GM13977 (cell line): ENCODE measurements at places on chromosomes 16 and 17.

GRCh38 chr17:19644493-19645210, 3.9 kb upstream of the ALDH3A2 start:
- no peak for DNase-seq

DNA sequence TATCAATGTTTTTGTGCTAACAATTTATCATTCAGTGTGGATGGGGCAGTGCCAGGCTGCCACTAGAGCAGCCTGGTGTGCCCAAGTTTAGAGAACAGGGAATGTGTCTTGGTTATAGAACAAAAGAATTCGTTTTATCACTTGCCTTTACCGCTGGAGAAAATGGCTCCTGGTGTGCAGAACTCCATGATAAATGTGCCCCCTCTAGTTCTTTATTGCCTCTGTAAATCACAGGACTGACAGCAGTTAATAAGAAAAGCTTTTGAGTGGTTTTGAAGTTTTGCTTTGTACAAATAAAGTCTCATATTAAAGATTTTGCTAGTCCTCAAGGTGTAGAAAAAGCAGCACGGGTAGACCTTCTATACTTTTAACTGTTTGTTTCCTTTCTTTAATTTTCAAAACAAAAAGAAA, 28.2 kb upstream of the PSMD7 start:
- no peak for DNase-seq

DNA sequence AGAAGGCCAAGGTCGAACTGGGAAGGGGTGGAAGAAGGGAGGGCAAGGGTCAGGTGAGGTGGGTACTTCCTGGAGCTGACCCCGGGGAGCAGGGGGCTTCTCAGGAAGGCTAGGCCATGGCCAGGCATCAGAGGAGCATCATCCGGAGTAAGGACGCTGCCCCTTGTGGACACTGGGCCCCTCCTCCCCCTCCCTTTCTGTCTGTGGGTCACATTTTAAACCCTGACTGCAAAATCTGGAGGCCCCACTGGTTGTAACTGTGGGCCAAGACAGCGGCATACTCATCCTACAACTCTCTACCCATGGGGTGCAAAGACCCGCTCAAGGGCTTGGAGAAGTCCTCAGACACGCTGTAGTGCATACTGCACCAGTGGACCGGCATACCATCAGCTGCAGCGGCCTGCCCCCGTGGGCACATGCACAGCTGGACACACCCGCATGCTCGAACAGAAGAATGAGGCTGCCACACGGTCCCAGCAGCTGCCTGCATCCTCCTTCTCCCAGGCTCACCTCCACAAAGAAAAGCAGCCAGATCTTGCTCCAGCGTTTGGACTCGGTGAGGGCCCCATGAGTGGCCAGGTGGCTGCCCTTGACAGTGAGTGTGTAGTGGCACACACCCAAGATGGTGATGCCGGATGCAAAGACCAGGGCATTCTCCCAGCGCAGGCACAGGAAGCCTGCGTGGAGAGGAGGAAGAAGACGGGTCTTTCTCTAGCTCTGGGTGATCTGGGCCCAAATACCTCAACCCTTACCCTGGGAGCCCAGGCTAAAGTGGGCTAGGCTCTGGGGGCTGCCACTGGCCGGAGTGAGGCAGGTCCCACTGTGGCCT, 1.2 kb downstream of the FADS6 start:
- no peak for DNase-seq

DNA sequence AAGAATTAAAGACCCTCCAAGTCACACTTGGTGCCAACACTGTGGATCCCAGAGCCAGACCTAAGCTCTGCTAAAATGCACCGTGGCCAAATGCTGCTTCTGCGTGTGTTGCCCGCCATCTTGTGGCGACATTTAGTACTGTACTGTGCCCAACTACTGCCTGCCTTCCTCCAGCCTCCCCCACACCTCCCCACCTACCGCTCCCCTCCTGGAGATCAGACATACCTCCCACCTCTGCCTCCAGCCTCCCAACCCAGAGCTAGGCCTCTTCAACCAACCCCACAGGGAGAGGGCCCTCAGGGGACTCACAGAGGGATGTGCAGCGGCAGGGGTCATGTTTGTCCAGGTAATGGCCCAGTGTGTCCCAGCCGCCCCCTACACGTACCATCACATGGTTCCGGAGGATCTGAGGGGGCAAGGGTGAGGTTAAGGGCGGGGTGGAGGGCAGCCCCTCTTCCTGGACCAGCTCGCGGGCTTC, 5.5 kb downstream of the GAS2L2 start:
- peak; percentile 90 for DNase-seq

- no peak for DNase-seq
Measured at GRCh38 chr17:14033166-14033565, 36.1 kb upstream of the COX10 start.

- DNase-seq = no peak
Measured at GRCh38 chr17:901964-902363, 77.6 kb downstream of the NXN start.

- DNase-seq = no peak
Measured at GRCh38 chr17:20284022-20284421, 183.3 kb downstream of the LGALS9B start.

DNA sequence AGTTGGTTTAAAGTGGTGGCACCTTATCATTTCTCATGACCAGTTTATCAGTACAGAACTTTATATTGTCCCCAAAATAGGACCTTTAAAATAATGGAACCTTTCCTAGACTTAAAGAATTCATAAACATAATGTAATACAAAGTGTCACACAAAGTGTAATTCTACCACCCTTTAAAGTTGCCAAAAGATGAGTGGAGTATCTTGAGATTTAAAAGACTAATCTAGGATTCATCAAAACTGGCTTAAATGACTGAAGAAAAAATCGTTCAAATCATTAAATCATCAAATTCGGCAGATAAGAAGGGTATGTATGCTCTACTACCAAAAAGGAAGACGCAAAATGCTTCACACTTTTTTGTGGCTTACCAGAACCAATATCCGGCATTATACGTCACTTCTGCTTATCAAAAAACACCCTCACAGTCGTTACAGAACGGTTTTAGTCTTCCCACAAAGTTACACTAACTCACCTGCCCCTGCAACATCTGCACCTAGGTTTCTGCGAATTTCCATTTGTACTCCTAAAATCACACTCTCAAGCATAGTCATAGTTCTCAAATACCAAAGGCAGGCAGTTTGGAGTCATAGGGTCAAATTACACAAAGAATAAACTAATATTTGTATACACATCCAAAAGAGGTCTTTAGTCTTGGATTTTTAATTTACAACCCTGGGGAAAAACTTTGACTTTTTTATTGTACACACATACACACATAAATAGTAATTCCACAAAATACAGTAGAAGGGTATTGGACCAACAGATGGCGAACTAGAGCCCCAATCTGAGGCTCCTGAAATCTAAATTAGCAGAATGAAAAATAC, 1.4 kb upstream of the KANSL1 start:
- peak; percentile 75 for DNase-seq

- DNase-seq = no peak
Measured at GRCh38 chr17:80743181-80743771, 198.6 kb downstream of the RPTOR start.

- DNase-seq = no peak
Measured at GRCh38 chr17:60372790-60373483, 19.0 kb downstream of the USP32 start.

GRCh38 chr16:50644729-50645128, 36.4 kb downstream of the SNX20 start:
- peak; percentile 79 for DNase-seq
